Heart right ventricle (tissue), 16 donors: ENCODE measurements at places on chromosomes 6 and 20. TPM values are rescaled to one million over a fixed set of nuclear protein-coding genes. Genes with fewer than 3 reads are reported as not detected.

KCNG1 gene
- 0.42 TPM for total RNA-seq

DNA sequence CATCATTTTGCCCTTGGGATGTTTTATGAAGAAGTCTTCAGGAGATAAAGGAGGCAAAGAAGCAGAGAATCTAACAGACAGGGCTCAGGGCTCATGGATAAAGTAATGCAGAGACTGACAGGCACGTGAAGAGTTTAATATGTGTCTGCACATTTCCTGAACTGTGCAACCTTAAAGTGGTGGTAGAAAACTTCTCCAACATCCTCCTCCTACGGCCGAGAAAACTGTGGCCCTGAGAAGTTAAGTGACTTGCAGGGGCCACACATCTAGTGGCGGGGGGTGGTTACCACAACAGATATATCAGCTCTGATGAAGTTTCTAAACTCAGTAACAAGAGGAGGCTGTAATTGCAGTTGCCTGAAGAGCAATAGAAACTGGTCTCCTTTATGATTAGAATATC lies 61.0 kb downstream of the SOBP start:
- DNase-seq = no peak

DNA sequence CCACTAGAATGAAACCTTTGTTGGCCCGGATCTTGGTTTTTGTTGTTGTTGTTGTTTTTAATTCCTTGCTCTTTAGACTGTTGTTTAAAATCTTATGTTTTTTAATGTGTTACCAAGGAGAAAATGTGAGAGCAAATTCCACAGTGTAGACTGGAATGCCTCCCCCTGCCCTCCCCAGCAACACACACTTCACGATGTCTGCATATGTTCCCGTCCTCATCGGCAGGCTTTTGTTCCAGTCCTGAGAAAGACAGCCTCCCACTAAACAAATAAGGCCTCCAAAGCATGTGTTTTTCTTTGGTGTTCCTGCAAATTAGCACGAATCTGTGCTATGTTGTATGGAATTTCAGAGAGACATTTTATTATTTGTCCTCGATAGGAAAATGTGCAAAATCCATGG lies 263.3 kb upstream of the QKI start:
- no peak for DNase-seq

OVOL2 gene
- not detected for total RNA-seq

DNA sequence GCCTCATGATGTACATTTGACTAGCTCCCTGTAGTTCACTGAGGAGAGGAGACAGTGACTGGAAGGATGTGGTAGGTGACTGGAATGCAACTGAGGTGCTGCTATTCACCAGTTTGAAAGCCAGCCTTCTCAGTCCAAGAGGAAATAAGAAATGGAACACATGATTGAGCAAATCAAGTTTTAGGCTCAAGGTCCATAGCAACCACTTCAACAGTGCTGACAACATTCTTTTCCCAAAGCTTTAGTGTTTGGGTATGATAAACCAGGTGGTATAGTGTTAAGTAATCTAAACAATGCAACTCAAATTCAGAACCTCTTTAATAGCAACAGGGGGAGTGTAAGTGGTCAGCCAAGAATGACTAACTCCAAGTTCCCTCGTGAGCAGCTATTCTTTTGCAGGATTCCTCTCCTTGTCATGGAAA lies 9.2 kb downstream of the ZHX3 start:
- DNase-seq = no peak

TREM2 gene
- 1.1 TPM for total RNA-seq

GRCh38 chr6:78513856-78514255 lies 353.5 kb upstream of the IRAK1BP1 start:
- no peak for DNase-seq
